ENCODE measurements at places on chromosomes 7 and 10.

DNA sequence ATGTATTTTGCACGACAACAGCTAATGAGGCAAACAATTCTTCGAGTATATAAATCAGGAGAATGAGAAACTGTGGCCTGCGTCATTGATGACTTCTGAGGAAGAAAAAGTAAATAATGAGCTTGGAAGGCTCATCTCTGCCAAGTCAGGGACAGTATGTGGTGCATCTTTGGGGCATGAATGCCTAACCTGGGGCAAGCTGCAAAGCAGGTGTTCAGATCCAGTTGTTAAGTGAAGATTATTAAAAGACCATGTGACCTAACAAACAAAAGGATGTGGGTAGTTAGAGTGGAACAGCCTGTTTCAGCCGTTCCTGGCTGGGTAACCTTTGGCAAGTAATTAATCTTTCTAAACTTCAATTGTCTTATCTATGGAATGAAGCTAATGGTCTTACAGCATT, 93.0 kb downstream of the LYZL2 start:
- DNase-seq: no peak

GRCh38 chr10:99870123-99870730, 87.8 kb downstream of the ABCC2 start:
- DNase-seq: peak; percentile 16

DNA sequence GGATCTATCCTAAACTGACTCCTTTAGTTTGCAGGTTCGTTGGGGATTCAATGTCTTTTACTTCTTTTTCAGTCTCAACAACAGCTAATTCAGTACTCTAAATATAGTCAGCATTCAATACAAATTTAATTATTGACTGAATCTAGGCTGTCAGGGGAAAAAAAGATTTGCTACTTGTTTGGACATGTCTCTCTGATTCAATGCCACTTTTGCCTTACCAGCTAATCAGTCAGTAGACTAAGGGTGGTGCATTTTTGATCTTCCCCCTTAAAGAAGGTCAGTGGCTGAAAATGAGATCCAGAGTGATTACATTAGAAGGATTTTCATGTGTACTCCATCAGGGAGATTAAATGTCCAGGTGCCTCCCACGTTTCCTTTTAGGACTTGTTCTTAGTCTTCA, 145.1 kb downstream of the C1GALT1 start:
- no peak for DNase-seq

DNA sequence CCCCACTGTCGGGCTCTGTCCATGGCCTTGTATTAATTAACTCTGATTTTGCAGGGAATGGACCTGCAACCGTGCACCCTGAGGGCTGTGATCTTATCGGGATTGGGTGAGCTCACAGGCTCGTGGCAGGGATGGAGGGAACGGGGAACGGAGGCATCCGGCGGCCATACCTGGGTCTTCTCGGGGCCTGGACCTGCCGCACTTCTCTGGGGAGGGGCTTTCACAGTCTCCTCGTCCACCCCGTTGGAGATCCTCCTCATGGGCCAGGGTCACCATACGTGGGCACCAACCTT, 57.5 kb upstream of the SHH start:
- DNase-seq: no peak

- DNase-seq: no peak
Measured at GRCh38 chr7:54186336-54186735, 355.8 kb upstream of the VSTM2A start.

GRCh38 chr10:115063701-115064658, 29.2 kb upstream of the ATRNL1 start:
- DNase-seq: no peak

DNA sequence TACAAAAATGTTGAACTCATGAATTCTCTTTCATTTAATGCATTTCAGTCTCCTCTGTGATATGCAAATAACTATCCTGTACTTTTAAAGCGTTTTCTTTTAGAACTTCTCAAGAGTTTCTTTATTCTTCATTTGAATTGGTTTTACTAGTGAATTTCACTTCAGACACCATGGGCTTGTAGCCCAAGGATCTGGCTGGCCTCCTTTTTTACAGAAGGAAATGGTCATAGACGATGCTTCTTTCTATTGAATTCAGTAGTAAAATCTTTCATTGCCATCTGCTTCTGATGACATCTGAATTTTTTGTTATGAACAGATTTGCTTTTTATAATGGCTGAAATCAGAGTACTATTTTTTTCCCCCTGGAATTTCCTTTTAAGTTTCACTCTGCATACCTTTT, 135.2 kb upstream of the ETV1 start:
- DNase-seq: no peak

DNA sequence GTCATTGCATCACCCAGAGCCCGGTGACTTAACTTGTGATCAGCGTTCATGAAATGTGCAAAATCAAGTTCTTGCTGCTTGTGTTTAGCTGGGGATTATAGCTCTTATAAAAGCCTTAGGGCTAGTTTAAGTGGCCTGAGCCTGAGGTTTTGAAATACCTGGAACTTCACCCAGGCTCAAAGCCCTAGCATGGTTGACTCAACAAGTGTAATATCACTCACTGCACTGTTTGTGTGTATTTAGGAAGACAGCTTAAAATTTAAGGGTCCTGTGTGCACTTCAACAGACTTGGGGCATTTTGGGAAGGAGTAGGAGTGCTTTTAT, 489.5 kb downstream of the GATA3 start:
- DNase-seq: no peak

DNA sequence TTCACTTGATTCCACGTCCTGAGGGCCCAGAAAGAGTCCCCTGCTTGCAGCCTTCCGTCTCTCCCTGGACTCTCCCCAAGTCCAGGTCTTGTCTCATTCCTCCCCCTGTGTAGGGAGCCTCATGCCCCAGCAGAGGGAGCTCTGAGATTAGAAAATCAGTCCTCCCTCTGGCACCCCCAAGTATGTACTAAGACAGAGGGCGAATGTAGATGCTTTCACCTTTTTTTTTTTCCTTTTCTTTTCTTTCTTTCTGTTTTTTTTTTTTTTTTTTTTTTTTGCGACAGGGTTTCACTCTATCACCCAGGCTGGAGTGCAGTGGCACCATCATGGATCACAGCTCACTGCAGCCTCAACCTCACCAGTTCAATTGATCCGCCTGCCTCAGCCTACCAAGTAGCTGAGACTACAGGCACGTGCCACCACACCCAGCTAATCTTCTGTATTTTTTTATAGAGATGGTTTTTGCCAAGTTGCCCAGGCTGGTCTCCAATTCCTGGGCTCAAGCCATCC, 10.3 kb downstream of the SFXN3 start:
- DNase-seq: peak; percentile 78

DNA sequence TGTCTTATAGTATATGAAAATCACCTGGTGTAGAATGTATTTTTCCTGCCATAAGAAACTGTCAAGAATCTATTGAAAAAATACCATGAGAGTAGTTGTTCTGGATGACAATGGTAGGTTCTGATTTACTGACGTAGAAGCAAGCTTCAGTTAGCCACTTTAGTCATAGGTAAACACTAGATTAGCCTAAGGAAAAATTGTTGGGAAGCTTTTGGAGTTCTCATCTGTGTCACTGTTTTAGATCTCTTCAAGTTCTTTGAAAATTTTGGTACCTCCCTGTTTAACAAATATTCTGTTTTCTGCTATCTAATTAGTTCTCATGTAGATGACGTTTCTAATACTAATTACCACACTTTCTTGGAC, 131.8 kb downstream of the ADK start:
- no peak for DNase-seq

DNA sequence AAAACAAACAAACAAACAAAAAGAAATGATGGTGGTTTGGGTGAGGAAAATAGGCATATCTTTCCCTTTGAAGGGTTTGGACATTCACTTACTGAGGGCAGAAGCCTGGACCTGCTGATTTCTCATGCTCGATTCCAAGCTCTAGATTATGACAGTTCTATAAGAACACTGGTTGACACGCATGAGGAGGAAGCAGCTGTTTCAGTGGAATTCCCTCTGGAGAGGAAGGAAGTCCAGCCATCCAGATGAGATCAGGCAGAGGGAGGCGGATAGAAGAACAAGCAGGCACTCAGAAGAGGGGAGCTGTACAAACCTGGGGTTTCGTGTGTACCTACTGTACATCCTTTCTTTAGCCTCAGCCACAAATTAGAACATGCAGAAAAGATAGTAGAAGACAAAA, 691.9 kb downstream of the INHBA start:
- no peak for DNase-seq

DNA sequence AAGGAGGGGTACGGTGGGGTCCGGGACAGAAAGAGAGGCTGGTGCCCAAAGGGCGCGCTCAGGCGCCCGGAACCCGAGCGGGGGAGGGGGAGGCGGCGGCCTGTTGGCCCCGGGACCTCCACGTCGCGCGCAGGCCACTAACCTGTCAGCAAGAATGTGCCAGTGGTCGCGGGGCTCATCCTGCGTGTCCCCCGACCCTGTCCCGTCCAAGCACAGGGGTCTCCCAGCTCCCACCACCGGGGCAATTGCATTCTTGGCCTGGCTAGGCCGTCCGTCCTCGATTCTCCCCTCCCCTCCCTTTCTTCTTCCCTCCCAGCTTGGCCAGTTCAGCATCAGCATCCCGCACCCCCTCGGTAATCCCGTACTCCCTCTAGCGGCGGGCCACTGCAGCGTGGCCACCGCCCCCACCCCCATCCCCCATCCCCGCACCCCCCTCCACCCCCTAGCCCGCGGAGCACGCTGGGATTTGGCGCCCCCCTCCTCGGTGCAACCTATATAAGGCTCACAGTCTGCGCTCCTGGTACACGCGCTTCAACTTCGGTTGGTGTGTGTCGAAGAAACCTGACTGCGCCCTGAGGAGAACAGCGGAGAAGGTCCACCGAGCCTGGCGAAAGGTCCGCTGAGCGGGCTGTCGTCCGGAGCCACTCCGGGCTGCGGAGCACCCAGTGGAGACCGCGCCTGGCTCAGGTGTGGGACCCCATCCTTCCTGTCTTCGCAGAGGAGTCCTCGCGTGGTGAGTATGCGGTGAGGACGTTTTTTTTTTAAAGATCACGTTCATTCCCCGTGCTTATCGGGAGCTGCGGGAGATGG, at the start of gene SGCE:
SGCE (minus strand) TSS at position 286 of the 810 bp plus-strand sequence; CDS start at position 251, 35 bp downstream.
- no peak for DNase-seq

- no peak for DNase-seq
Measured at GRCh38 chr7:146805082-146805481, 688.5 kb downstream of the CNTNAP2 start.

GRCh38 chr10:88759366-88760101, at the start of gene LIPN:
LIPN (plus strand) TSS chr10:88760020; CDS start chr10:88761406, 1,386 bp downstream.
- DNase-seq: no peak

- no peak for DNase-seq
Measured at GRCh38 chr10:116476461-116476860, 48.8 kb downstream of the PNLIPRP3 start.

DNA sequence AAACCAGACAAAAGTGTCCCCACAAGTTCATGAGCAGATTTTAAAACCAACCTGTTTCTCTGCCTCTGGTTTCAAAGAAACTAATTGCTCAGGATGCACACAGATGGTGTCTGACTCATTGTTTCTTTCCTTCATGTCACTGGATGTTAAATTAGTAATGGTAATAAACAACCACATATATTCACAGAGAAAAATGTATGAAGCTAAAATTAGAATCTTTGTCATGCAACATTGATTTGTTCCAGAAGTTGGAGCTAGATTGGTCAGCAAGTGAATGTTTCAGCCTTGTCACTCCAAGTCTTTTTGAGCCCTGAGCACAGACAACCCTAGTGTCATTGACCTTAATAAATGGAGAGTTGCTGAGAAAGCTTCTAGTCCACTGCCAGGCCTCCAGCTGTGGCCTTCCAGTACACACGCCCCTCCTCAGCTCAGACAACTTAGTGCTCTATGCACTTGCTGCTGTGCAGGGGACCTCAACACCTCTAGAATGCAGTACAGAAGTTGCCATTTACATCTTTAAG, 175.9 kb downstream of the CCDC71L start:
- DNase-seq: no peak

DNA sequence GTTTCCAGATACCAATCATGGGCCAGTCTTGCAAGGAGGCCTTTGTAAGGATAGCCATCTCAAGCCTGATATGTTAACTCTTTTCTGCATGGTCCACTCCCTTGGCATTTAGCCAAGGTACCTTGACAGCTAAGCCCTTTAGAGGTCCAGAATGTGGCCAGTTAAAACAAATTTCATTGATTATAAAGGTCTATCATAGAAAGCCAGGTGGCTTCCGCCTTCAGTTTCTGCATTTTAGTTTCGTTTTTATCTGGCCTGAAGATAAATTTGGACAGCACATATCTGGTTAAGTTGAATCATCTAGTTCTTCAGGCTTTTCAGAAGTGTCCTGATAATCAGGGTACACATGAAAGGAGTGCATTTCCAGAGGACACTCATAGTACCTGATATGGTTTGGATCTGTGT, 30.7 kb downstream of the ANKIB1 start:
- DNase-seq: no peak

DNA sequence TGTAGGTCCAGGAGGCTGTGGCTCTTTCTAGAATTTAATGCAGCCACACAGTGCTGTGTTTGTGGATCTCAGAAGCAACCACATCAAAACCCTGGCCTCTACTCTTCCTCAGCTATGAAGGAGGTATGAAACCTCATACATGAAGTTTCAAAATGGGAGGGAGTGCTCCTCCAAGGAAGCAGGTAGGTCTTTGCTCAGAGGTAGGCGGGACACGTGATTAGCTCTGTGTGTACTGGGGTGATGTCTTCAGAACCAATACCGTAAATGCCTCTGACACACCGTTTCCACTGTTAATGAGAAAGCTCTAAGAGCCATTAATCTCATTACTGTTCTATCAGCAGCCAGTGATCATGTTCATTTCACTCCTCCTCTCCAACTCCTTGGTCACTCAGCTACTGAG, 126.1 kb downstream of the PLXNA4 start:
- DNase-seq: no peak

Data from T-helper 2 cell (primary cell).